Right ventricle myocardium superior (tissue), 1 donor: ENCODE measurements at places on chromosomes 2 and 18. TPM values are rescaled to one million over a fixed set of nuclear protein-coding genes. Genes with fewer than 3 reads are reported as not detected.
A peak's percentile ranks its signal among the peaks of the same experiment; 100 is the strongest.

The PXDN gene
- 15.6 TPM for total RNA-seq

GRCh38 chr2:68284896-68285295, 32.6 kb upstream of the PPP3R1 start:
- DNase-seq: peak; percentile 65

DNA sequence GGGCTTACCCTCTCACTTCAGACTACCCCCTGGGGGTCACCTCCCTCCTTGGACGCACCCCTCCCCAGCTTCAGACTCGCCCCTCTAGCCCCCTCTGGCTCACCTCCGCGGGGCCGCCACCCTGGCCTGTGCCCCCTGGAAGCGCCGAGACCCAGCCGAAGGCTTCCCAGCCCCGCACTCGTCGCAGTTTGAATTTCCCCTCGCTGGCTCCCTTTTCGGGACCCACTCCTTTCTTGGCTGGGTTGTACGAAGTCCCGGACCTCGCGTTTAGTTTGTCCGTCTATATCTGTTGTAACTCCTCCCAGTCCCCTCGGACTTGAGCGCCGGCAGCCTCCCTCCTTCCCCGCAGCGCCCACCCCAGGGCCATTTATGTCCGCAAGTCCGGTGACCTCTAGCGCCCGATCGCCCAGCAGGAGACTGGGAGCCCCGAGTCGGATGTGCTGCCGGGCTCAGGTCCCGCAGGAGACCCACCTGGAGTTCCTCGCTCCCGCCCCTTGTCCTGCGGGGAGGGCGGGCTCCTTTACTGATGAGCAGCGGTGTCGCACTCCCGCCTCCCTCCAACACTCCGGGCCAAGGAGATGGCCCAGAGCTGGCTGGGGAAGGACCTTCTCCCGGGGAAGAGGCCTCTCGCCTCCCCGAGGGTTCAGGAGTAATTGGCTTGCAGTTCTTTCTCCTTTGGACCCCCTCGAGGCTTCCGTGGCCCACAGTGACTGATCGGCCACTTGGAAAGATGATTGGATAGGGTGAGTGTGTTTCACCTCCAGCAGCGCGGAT, 692 bp upstream of the RAX start:
- no peak for DNase-seq

DNA sequence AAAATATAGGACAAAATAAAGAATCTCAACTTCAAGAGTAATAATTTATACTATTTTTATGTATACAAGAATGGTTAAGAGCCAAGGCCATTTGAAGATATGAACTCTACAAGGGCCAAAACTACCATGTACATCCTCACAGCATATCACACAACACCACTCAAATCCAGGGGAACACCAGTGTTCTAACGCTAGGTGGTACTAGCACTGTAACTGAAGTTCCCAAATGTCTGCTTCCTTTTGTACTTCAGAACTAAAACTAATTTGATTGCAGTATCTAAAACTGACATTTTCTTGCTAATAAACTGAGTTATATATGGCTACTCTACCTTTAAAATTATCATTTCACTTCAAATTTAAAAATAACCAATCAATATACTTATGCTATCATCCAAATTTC, 47.0 kb downstream of the REV1 start:
- DNase-seq: no peak

The POU3F3 gene
- total RNA-seq: not detected

The SERPINB3 gene
- not detected for total RNA-seq

GRCh38 chr2:173264603-173265366, 89.9 kb upstream of the CDCA7 start:
- DNase-seq: peak; percentile 53

GRCh38 chr2:26008851-26009566, 24.9 kb upstream of the RAB10 start:
- DNase-seq: peak; percentile 65

DNA sequence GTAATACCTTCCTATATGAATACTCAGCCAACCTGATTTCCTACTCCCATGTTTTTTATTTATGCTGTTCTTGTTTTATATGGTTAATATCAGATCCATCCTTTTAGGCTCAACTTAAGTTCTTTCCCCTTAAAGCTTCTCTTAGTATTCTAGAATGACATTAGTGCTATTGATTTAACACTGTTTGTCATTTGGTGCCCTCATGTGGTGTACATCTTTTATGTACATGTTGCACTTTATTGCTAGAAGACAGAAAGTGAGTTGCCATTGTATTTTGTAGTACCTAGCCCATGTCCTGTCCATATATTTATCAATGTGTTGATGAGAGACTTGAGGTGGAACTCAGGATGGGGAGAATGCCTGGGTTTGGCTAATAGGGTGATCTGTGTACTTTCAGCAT, 2.5 kb downstream of the HTRA2 start:
- no peak for DNase-seq
